ENCODE measurements at places on chromosomes 1 and 21. TPM values are rescaled to one million over a fixed set of nuclear protein-coding genes. Genes with fewer than 3 reads are reported as not detected.
A peak's percentile ranks its signal among the peaks of the same experiment; 100 is the strongest.

GRCh38 chr1:19346026-19346425 lies 33.9 kb downstream of the SLC66A1 start:
- DNase-seq: no peak
- H3K27me3 ChIP-seq: no peaks in the 10 kb centered on the region
- H3K27ac ChIP-seq: no peak overlapping the region
- no peaks in the 10 kb centered on the region for H3K4me1 ChIP-seq
- no peaks in the 10 kb centered on the region for H3K36me3 ChIP-seq
- H3K4me3 ChIP-seq: no peak overlapping the region

DNA sequence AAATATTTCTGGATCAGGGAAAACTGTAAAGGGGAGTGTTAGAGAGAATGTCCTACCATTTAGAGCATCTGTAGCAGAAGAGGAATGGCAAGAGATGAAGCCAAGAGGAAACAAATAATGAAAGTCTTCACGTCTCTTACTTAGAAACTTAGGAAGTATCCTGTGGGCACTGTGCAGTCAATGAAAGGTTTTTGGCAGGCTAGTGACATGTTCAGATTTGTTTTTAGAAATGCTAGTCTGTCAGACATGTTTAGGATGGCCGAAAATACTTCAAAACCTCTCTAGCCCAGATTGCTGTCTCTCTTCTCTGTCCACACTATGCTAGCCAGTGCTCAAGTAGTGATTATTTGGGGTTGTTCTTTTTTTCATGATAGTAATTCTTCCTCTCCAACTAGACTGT lies 48.6 kb upstream of the RGL1 start:
- H3K27ac ChIP-seq: no peak overlapping the region
- DNase-seq: no peak
- no peaks in the 10 kb centered on the region for H3K27me3 ChIP-seq
- no peak overlapping the region for H3K4me3 ChIP-seq
- no peaks in the 10 kb centered on the region for H3K4me1 ChIP-seq

- no peak overlapping the region for H3K27ac ChIP-seq
- no peaks in the 10 kb centered on the region for H3K4me1 ChIP-seq
- H3K27me3 ChIP-seq: no peaks in the 10 kb centered on the region
- DNase-seq: no peak
Observed at GRCh38 chr1:166978821-166979220, 3.5 kb upstream of the ILDR2 start.

DNA sequence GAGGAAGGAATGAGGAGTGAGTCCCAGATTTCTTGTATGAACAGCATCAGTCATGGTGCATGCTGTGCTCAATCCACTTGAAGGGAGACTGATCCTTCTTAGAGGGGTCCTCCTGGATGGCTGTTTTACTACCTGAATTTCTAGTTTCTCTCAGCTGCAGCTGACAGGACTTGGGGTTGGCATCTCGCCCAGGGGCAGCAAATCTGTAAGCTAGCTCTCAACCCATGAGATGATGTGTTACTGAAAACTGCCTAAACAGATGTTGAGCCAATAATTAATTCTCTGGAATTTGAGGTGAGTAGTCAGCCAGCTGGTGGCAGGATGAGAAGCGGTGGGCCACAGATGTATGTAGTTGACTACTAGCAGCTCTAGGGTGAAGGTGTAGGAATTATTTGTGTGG lies 19.6 kb downstream of the BACH1 start:
- no peaks in the 10 kb centered on the region for H3K36me3 ChIP-seq
- H3K27me3 ChIP-seq: no peaks in the 10 kb centered on the region
- H3K4me1 ChIP-seq: peaks cover 62% of the 10 kb centered on the region
- H3K4me3 ChIP-seq: no peak overlapping the region

DNA sequence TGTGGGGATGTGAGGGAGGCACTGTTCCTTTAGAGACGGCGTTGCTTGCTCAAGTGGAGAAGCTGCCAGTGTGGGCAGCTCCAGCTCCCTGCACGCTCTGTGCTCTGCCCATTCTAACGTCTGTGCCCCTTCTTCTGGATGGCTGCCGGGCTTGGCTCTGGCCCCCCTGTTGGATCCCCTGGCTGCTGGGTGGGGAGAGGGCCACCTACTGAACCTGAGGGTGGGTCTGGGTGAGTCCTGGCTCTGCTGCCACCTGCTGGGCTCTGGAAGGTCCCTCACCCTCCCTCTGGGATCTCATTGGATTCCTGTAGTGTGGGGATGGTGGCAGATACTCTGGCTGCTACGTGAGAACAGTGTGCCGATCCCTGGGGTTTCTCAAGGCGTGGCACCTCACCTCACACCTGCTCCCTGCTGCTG lies 5.0 kb downstream of the PFKL start:
- no peaks in the 10 kb centered on the region for H3K36me3 ChIP-seq
- DNase-seq: peak; percentile 49
- H3K27me3 ChIP-seq: no peaks in the 10 kb centered on the region
- H3K4me1 ChIP-seq: peaks cover 46% of the 10 kb centered on the region

Gene PAPPA2
- total RNA-seq: 5.4 TPM

Data from body of pancreas (tissue), 4 donors.